ENCODE measurements at places on chromosomes 2 and 18. TPM values are rescaled to one million over a fixed set of nuclear protein-coding genes. Genes with fewer than 3 reads are reported as not detected.

MAPK4 gene
- 64.4 TPM for total RNA-seq

TMEM18 gene
- total RNA-seq: 12.2 TPM

ALLC gene
- 0.26 TPM for total RNA-seq

ATP8B1 gene
- total RNA-seq: 14.9 TPM

GAL3ST2 gene
- not detected for total RNA-seq
